ACHN (cell line): ENCODE measurements at places on chromosomes 7 and 10.

DNA sequence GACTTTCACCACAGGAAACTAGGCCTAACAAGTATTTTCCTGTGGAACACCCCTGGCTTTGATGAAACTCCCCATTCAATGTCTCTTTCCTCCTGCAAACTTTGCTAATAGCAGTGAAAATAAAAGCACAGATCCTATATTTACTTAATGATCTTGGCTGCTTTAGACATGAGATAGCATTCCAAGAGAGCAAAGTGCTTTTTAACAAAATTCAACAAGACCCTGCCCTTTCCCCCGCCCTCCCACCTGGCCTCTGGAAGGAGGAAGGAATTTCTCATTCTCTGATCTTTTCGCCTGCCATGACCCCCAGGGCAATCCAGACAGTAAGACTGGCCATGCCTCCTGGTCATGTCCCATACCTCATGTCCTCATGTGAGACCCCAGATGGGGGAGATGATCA lies 185.7 kb downstream of the KCNMA1 start:
- DNase-seq = no peak

DNA sequence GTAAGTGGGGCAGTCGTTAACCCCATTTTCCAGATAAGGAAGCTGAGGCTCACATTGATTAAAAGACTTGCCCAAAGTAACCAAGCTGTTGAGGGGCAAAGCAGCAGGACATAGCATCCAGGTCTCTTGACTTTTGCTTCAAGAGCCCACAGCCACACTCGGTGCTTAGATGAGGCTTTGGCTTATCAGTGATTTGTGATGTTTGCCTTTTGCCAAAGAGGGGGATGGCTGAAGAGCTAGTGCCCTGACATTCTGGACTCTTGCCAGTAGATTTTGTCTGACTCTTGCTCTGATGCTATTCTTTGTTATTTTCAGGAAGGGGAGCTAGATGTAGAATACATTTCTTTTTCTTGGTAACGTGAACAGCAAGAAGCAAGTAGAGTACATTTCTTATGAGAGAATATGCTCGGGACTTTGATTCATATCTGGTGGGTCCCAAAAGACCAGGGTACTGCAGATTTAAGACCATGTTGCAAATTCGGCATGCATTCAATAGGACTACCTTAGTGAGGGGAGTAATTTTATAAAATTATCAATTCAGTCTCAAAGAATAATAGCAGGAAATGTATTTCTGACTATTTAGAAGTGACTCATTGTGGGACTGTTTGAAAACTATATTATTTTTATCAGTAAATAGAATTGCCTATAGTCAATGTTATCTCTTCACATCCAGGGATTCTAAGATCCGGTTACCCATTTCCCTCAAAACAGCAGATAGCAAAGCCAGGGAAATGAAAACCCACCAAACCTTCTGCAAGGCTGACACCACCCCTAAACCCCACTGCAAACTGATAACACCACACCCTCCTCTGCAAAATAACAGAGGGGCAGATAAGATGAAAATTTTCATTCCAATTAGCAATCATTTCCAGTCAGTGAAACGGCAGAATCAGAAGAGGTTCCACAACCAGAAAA lies 180.0 kb upstream of the BMPER start:
- DNase-seq = no peak

DNA sequence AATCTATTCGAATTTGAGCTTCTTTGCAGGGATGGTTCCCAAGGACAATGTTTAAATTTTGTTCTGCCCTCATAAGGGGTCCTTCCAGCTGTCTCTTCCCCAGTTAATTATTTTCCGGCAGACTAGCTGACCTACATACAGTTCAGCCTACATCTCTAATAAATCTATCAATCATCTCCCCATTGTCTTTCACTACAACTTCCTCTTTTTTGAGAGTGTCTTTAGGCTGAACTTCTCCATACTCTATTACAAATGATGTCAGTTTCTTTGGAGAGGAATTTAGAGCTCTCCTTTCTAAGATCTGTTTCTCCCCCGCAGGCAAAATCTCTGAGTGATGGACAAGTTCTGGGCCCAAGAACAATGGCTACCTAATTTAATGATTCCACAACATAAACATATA lies 122.2 kb downstream of the PCLO start:
- no peak for DNase-seq

- no peak for DNase-seq
Observed at GRCh38 chr7:127589896-127590295, 1.7 kb downstream of the ARF5 start.

DNA sequence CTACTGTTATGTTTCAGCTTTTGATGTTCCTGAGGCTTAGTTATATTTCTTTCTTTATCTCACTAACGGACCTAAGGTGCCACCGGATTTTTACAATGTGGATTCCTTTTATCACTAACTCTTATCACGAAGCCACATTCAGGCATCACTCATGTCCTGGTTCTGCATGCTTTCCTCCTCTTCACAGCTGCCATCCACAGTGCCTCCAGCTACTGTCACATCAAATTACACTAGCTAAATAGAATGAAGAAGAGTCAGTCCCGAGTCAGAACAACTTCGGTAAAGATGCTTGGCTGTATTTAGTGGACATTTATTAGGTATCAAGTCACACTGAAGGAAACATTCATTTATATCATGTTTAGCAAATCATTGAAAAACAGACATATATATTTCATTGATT lies 153.2 kb downstream of the NEBL start:
- DNase-seq = no peak

DNA sequence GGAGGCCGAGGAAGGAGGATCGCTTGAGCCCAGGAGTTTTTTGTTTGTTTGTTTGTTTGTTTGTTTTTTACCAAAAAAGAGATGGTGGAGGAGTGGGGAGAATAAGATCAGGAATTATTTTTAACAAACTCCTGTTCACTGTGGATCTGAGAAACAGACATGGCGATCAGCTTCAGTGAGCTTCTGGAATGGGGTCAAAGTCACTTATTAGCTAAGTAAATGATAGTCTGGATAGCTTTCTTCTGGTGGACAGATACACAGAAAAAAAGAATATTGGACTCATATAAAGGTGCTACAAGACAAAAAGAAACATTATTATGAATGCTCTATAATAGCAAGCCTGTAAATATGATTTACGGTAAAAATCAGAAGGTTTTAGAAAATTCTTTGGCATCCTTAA lies 85.1 kb downstream of the POU6F2 start:
- DNase-seq = peak; percentile 69

GRCh38 chr10:12966067-12966466 lies 35.4 kb downstream of the CCDC3 start:
- DNase-seq = no peak

DNA sequence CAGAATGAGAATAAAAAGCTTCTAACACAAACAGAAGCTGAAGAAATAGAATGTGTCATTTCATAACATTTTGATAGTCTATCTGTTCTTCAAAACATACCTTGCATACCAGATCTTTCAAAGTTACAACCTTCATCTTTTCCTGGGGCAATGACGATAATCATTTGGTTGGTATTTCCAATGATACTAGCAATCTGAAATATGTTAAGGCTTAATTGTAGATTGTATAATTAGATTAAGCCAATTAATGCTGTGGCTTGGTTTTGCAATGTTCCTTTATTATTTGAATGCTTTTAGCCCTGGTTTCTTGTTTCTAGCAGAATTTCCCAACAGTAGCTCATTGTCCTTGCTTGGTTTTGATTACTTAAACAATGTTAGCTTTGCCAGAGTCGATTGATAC lies 84.6 kb downstream of the CABCOCO1 start:
- no peak for DNase-seq

- no peak for DNase-seq
Observed at GRCh38 chr7:43458330-43459018, 124.4 kb upstream of the STK17A start.

DNA sequence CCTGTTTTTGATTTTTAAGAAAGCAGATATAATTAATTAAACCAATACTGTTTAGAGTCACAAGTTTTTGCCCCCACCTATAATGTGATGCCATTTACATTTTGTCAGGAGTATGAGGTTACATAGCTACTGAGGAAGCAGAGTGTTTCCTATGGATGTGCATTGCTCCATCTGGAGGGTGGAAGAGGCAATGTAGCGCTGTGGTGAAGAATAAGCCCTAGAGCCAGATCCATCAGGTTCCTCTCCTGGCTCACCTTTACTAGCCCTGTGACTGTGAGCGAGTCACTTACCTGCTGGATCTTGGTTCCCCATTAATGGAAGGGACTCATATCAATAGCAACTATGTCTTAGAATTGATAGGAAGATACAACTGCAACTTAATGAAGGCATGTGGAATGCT lies 216.0 kb downstream of the GPAM start:
- DNase-seq = no peak

GRCh38 chr10:100782461-100783244 lies 37.3 kb downstream of the PAX2 start:
- DNase-seq = no peak

DNA sequence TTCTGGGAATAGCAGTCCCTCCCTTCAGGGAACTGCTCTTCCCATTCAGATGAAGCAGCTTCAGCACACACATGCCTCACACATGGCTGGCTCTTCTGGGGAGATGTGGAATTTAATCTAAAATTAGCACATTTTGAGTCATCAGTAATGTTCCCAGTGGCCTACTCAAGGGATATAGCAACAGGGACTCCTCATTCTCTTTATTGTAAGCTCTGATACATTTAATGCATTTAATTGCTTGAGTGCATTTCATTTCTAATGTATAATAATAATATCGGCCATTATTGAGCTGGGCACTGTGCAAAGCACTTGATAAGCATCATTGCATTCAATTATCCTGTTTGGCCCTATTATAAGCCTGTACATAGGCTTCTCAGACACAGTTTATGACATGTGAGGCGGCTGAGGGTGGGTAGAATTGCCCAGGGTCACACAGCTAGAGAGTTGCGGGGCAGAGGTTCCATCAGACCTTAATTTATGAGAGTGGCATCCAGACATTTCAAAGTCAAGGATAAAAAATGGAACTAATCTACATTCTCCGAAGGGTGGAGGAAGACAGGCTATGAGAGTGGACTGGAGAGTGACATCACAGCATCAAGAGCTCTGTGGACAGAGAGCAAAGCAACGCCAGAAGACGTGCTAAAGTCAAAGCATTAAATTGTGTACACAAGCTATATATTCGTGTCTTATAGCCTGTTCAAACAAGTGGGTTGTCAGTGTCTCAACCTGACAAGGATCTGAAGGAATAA lies 76.8 kb downstream of the LANCL2 start:
- peak; percentile 16 for DNase-seq

DNA sequence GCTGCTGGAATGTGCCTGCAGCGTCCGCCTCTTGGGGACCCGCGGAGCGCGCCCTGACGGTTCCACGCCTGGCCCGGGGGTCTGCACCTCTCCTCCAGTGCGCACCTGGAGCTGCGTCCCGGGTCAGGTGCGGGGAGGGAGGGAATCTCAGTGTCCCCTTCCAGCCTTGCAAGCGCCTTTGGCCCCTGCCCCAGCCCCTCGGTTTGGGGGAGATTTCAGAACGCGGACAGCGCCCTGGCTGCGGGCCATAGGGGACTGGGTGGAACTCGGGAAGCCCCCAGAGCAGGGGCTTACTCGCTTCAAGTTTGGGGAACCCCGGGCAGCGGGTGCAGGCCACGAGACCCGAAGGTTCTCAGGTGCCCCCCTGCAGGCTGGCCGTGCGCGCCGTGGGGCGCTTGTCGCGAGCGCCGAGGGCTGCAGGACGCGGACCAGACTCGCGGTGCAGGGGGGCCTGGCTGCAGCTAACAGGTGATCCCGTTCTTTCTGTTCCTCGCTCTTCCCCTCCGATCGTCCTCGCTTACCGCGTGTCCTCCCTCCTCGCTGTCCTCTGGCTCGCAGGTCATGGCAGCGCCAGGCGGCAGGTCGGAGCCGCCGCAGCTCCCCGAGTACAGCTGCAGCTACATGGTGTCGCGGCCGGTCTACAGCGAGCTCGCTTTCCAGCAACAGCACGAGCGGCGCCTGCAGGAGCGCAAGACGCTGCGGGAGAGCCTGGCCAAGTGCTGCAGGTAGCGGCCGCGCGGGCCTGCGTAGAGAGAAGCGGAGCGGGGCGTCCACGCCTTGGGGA lies 645 bp downstream of the SLC26A4 start:
- peak; percentile 64 for DNase-seq

DNA sequence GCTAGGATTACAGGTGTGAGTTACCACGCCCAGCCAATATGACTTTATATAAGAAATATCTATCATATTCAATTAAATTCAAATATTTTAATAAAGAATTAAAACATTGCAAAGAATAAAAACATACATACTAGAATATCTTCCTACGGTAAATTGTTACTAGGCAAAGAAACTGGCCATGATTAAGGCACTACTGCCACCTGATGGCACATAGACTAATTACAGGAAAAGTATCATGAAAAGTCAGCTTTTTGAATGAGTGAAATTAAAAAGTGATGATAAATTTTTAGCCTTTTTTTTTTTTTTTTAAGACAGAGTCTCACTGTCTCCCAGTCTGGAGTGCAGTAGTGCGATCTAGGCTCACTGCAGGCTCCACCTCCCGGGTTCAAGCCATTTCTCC lies 30.9 kb downstream of the MRPS33 start:
- peak; percentile 23 for DNase-seq
